ENCODE measurements at places on chromosomes 3 and 15. TPM values are rescaled to one million over a fixed set of nuclear protein-coding genes. Genes with fewer than 3 reads are reported as not detected.
A peak's percentile ranks its signal among the peaks of the same experiment; 100 is the strongest.

- no peak for DNase-seq
These were observed 91.6 kb downstream of the SCN11A start for GRCh38 chr3:38960042-38960622.

GRCh38 chr3:180690061-180690460 lies 10.8 kb upstream of the CCDC39 start:
- DNase-seq = no peak

The KLF15 gene
- 34.0 TPM for total RNA-seq

- DNase-seq = peak; percentile 68
These were observed 2.9 kb upstream of the PSTPIP1 start for GRCh38 chr15:76991741-76992645.

DNA sequence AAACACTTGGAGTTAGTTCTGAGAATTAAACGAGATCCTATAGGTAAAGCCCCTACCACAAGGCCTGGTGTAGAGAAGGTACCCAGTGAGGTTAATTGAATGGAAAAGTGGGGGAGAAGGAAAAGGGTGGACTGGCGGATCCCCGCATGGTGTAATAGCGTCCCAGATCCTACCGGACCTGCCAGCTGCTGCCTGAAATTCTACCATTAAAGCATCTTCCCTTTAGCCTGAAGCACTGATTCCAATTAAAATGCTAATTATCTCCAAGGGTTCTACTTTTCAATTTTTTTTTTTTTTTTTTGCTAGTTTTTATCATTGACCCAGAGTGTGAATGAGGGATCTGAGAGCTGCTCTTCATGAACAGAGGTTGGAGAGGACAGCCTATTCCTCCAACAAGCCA lies 237.9 kb downstream of the TLE3 start:
- DNase-seq = no peak

GRCh38 chr3:138213398-138214085 lies 26.4 kb downstream of the ARMC8 start:
- no peak for DNase-seq

The TEX9 gene
- 0.32 TPM for total RNA-seq

GRCh38 chr3:189272500-189273119 lies 100.8 kb downstream of the TPRG1 start:
- no peak for DNase-seq

DNA sequence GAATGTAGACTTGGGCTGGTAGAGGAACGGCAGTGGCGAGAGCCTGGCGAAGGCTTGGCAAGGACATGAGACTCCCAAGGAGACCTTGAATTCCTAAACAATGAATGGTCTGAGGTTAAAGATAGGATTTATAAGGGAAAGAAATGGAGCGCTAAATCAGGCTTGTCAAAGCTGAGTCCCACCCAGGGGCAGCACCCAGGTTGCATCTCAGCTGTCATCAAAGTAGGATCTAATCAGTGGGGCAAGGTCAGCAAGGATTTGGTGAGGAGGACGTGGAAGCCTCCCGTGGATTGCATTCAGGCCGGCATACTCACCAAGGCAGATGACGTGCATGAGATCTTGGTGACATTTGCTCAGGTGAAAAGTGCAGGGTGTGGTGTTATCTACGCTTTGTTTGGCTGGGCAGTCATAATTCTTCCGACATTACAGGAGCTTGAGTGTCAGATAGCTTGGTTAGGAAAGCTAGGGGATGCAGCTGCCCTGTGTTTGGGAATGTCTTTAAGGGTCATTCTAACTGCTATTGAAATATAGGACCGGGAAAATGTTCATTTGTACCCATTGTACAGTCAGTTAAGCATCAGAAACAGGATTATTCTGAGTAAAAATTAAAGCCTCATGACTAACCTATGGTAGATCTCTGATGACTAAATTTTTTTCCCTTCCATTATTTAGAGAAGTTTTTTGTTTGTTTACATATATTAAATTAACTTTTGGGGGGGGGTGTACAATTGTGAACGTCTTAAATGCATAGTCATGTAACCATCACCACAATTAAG lies 99.4 kb upstream of the TSC22D2 start:
- no peak for DNase-seq

DNA sequence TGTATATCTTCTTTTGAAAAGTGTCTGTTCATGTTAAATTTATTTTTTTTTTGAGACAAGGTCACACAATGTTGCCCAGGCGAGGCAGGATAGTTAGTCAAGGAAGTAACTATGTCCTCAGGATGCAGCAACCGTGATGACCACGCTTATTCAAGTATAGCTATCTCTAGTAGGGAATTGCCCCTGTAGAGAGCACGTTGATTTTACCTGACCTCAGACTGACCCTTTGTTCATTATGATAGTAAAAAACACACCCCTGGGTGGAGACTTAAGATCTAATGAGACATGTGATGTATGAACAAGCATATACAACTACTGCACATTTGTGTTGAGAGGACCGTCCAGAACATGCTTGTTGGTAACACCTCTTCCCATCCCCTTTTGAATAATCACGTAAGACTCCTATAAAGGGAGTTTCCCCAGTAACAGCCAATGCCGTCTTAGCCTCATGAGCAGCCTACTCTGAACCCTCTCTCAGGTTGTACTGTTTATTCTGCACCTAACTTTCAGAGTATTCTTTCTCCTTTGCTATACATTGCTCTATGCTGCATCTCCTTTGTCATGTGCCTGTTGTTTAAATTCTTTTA lies 32.9 kb downstream of the ZNF621 start:
- DNase-seq = no peak

The CYP1A2 gene
- not detected for total RNA-seq

GRCh38 chr3:197339841-197340520 lies 41.6 kb upstream of the DLG1 start:
- no peak for DNase-seq

The COPG1 gene
- 80.6 TPM for total RNA-seq

DNA sequence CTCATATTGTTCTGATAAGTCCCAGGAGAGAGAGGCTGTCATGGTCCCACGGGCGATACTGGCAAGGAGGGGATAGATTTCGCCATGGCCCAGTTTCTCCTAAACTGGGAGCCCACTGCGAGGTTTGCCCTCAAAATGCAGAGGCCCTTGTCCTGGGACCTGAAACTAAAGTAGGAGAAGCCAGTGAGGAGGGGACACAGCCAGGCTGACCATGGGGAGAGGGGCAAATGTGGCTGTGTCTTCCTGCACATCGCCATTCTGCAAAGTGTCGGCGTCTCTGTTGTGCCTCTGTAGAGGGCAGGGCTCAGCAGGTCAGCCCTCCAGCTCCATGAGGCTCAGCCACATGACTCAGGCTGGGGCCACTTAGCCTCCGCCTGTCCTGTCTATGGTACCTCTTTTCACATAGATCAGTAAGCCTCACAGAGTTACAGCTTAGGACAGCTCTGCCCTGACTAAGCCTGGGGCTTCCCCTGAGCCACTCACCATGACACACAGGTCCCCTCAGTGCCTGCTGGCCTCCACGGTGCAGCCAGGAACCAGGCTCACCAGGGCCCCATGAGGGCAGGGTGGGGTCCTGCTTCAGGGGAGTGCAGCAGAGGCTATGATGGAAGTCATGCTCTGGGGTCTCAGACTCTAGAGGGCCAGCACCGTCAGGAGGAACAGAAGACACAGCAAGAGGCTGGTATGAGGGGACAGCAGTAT lies 28.6 kb upstream of the PLXNA1 start:
- DNase-seq = no peak

DNA sequence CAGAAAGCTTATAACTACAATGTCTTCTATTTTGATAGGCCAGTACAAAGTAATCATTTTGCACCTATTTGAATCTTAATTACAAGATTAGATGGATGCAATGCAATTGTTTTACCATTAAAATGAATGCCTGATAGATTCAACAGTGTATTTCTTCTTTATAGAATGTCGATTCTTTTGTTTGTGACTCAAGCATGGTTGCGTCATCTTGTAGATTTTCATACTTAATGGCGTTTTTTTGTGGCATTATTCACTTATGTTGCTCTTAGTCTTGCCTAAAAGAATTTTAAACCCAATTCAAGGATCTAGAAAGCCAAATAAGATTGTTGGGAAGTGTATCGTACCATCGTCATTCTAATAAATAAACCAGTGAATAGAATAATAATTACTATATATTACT lies 21.4 kb downstream of the ZBTB38 start:
- DNase-seq = no peak

The CHAC1 gene
- 0.46 TPM for total RNA-seq

The CPLX3 gene
- 3.6 TPM for total RNA-seq

- DNase-seq = no peak
These were observed 13.4 kb downstream of the BTD start for GRCh38 chr3:15614958-15615357.

The FAM81A gene
- 8.0 TPM for total RNA-seq

DNA sequence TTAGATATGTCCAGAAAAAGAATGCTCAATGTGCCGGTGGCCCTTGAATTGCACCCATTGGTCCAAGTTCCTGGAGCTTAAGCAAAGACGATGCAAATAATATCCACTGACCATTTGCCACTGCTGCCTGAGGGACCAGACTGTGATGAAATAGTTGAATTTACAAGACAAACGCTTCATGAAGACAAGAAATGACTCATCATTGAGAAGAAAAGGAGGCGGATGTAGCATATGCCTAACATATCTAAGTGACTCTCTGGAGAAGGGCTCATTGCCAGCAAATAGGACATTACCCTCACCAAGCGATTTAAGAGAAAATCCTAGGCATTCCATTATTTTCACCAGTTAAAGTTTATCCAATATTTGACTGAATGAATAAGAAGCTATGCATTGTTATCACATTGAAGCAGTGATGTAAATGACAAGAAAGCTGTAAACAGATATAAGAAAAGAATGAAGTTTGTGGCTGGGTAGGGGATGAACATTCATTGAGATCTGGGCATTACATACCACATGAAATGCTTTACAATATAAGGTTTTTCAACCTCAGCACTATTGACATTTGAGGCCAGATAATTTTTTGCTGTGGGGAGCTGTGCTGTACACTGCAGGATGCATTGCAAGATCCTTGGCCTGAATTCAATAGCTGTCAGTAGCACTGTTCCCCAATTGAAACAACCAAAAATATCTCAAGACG lies 48.9 kb upstream of the CPNE4 start:
- DNase-seq = no peak

Data from Right ventricle myocardium superior (tissue), 1 donor.